Heart right ventricle (tissue), 16 donors: ENCODE measurements at places on chromosomes 4 and X. TPM values are rescaled to one million over a fixed set of nuclear protein-coding genes. Genes with fewer than 3 reads are reported as not detected.
A peak's percentile ranks its signal among the peaks of the same experiment; 100 is the strongest.

GRCh38 chr4:44623676-44624075, 27.7 kb downstream of the YIPF7 start:
- H3K4me3 ChIP-seq: no peak overlapping the region
- H3K27ac ChIP-seq: no peak overlapping the region
- no peaks in the 10 kb centered on the region for H3K36me3 ChIP-seq
- no peaks in the 10 kb centered on the region for H3K27me3 ChIP-seq
- DNase-seq: peak; percentile 7

- H3K4me3 ChIP-seq: no peak overlapping the region
- no peak for DNase-seq
- H3K27me3 ChIP-seq: peaks cover 19% of the 10 kb centered on the region
- H3K36me3 ChIP-seq: no peaks in the 10 kb centered on the region
- no peak overlapping the region for H3K27ac ChIP-seq
- no peaks in the 10 kb centered on the region for H3K4me1 ChIP-seq
Measured at GRCh38 chr4:99463566-99463965, 28.4 kb upstream of the ADH7 start.

GRCh38 chrX:137428221-137428661, 137.7 kb upstream of the ZIC3 start:
- DNase-seq: no peak
- peak overlapping the region; percentile 25 for H3K4me3 ChIP-seq
- peaks cover 18% of the 10 kb centered on the region for H3K4me1 ChIP-seq
- H3K27me3 ChIP-seq: peaks cover 69% of the 10 kb centered on the region
- H3K27ac ChIP-seq: no peak overlapping the region

- no peaks in the 10 kb centered on the region for H3K27me3 ChIP-seq
- no peak overlapping the region for H3K27ac ChIP-seq
- no peak for DNase-seq
- H3K4me3 ChIP-seq: peak overlapping the region; percentile 54
Measured at GRCh38 chr4:150581641-150582051, 305 bp upstream of the MAB21L2 start.

DNA sequence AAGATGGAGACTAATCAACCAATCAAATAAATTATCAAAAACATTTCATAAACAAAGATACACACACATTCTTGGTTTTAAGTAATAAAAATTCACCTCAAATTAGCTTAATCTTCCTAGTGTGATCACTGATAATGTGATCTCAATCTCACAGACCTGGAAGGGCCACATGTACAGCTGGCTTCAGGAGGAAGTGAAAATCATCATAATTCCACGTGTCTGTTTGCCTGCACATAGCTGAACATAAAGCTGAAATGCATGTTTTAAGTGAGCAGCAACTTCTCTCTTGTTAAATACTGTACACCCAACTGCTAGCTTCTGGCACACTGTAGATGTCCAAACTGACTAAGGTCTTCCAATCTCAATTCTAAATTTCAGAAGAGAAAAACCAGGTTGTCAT, 53.8 kb downstream of the ARHGAP6 start:
- H3K4me1 ChIP-seq: no peaks in the 10 kb centered on the region
- no peaks in the 10 kb centered on the region for H3K36me3 ChIP-seq
- DNase-seq: no peak
- no peak overlapping the region for H3K27ac ChIP-seq
- no peak overlapping the region for H3K4me3 ChIP-seq

The QDPR gene
- total RNA-seq: 51.6 TPM

The FABP2 gene
- total RNA-seq: not detected

- no peaks in the 10 kb centered on the region for H3K4me1 ChIP-seq
- no peak overlapping the region for H3K27ac ChIP-seq
- H3K4me3 ChIP-seq: no peak overlapping the region
- DNase-seq: no peak
- H3K36me3 ChIP-seq: no peaks in the 10 kb centered on the region
- H3K27me3 ChIP-seq: no peaks in the 10 kb centered on the region
Measured at GRCh38 chr4:173424899-173425805, 26.2 kb upstream of the SCRG1 start.

DNA sequence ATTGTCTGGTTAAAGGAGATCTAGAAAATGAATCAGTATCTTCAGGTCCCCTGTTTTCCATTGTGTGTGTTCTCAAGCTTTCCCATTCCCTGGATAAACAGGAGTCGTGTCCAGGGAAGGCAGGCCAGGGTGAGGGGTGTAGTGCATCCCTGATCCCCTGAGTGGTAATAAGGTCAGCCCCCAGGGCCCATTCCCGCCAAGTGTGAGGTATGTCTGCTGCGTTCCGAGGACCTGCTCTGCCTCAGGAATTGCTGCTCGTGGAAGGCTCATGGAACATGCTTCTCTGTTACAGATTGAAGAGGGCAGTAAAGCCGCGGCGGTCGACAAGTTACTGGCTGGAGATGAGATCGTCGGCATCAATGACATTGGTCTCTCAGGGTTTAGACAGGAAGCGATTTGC, 87.1 kb downstream of the SHROOM2 start:
- no peak overlapping the region for H3K4me3 ChIP-seq
- no peak overlapping the region for H3K27ac ChIP-seq
- no peaks in the 10 kb centered on the region for H3K4me1 ChIP-seq
- no peaks in the 10 kb centered on the region for H3K27me3 ChIP-seq

The IL21 gene
- not detected for total RNA-seq

DNA sequence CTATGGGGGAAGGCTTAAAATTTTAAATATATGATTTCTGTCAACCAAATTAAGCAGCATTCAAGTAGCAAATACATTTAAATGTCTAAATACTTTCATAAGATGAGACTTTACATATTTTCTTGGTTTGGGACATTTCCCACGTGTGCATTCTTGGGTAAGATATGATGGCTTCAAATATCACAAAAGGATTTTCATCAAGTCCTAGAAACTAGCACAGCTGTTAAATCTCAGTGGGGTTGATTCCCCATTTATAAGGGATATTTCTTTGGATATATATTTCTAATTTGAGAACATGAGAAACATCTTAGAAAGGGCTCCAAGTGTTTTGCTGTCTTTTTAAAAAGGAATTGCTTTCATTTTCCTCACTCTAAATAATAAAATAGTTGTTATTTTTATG, 90.2 kb downstream of the P2RY10 start:
- H3K4me3 ChIP-seq: no peak overlapping the region
- H3K36me3 ChIP-seq: no peaks in the 10 kb centered on the region
- H3K4me1 ChIP-seq: no peaks in the 10 kb centered on the region
